ENCODE measurements at places on chromosomes 7 and 10.

GRCh38 chr7:43876241-43876640 lies 6.9 kb upstream of the MRPS24 start:
- DNase-seq: no peak

DNA sequence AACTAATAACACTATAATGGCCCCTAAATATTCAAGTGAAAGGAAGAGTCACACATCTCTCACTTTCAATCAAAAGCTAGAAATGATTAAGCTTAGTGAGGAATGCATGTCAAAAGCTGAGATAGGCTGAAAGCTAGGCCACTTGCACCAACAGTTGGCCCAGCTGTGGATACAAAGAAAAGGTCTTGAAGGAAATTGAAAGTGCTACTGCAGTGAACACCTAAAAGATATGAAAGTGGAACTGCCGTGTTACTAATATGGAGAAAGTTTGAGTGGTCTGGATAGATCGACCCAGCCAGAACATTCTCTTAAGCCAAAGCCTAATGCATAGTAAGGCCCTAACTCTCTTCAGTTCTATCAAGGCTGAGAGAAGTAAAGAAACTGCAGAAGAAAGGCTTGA lies 12.1 kb upstream of the SNX13 start:
- no peak for DNase-seq

DNA sequence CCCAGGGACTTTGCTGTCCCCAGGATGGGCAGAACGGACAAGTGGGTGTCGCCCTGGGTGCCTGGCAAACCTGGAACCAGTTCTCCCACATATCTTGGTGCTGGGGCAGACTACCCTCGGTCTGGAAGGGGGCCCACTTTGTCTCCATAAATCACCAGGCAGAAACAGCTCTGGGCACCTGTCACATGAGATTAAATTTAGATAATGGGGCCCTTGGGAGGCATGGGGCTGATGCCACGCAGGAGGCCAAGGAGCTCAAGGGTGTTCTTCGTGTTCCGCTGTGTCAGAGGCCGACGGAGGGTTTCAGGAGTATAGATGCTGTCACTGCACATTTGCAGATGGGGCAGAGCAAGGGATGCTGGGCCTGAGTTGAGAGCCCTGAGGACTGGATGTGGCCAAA lies 72.7 kb downstream of the TMEM130 start:
- DNase-seq: no peak

DNA sequence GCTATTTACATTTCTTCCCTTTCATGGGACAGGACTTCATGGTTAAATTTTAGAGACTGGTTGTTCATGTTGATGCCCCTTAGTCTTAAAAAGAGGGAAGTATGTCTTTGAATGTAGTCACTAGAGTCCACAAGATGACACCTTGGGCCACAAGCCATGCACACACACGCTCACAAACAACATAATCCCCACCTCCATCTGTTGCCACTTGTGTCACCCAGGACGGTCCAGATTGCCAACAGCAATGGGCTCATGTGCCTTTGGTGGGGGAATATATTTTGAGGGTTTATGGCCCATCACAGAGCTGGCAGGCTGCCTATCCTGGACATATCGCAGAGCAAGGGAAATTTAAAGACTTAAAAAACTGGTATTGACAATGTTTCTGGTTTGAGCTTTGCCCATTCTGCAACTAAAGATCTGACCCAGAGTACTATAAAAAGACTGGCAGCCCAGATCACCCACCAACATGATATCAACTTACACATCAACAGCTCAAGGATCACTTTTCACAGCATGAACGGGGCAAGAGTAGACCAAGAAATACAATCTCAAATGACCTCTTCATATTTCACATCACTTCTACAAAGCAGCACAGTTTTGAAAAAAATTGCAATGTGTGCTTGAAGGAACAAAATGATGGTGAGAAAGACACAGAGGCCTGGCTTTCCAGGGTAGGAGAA lies 50.5 kb downstream of the STRA8 start:
- no peak for DNase-seq

Data from stromal cell of bone marrow (primary cell).